ENCODE measurements at places on chromosomes 5 and 9.

GRCh38 chr5:173016598-173017046 lies 33.1 kb downstream of the ATP6V0E1 start:
- DNase-seq = no peak

- DNase-seq = no peak
Observed at GRCh38 chr5:108753877-108754276, 6.2 kb downstream of the FER start.

- DNase-seq = no peak
Observed at GRCh38 chr5:1241509-1242080, 16.4 kb downstream of the SLC6A18 start.

DNA sequence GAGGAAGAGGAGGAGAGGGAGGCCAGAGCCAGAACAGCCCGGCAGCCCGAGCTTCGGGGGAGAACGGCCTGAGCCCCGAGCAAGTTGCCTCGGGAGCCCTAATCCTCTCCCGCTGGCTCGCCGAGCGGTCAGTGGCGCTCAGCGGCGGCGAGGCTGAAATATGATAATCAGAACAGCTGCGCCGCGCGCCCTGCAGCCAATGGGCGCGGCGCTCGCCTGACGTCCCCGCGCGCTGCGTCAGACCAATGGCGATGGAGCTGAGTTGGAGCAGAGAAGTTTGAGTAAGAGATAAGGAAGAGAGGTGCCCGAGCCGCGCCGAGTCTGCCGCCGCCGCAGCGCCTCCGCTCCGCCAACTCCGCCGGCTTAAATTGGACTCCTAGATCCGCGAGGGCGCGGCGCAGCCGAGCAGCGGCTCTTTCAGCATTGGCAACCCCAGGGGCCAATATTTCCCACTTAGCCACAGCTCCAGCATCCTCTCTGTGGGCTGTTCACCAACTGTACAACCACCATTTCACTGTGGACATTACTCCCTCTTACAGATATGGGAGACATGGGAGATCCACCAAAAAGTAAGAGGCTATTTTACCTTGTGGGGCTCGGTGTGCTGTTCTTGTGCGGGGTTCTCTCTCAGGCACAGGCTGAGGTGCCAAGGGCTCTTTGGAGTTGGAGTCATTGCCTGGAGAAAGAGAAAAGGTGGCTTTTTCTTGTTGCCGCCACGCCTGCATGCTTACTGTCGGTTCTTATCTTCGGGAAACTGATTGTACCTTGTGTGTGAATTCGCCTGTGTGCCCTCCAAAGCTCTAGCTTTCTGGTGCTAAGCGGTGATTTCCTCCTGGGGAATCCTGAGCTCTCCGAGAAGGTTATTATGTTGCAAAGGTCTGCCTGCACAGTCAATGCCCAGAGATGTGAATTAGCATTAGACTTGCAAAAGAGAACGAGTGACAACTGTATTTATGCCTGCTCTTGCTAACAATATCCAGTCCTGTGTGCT lies at the start of gene ISL1:
Gene ISL1, plus strand, starts transcription at position 318 of the 991 bp plus-strand sequence. Its CDS starts 224 bp downstream, at position 542.
- peak; percentile 66 for DNase-seq

- no peak for DNase-seq
Observed at GRCh38 chr5:153404747-153405146, 85.7 kb upstream of the GRIA1 start.

DNA sequence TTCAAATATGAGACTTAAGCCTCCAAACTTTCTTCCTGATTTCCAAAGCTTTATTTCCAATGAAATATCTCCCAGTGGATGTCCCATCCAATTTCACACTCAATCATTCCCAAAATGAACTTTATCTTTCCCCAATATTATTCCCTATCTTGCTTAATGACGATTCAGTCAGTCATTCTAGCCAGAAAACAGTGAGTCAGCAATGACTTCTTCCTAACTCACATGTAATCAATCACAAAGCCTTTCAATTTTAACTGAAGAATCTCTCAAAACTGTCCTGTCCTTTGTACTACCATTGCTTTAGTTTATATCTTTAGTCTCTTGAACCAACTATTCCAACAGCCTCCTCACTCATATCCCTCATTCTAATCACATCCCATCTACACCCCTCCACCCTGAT lies 34.9 kb downstream of the NSA2 start:
- no peak for DNase-seq

DNA sequence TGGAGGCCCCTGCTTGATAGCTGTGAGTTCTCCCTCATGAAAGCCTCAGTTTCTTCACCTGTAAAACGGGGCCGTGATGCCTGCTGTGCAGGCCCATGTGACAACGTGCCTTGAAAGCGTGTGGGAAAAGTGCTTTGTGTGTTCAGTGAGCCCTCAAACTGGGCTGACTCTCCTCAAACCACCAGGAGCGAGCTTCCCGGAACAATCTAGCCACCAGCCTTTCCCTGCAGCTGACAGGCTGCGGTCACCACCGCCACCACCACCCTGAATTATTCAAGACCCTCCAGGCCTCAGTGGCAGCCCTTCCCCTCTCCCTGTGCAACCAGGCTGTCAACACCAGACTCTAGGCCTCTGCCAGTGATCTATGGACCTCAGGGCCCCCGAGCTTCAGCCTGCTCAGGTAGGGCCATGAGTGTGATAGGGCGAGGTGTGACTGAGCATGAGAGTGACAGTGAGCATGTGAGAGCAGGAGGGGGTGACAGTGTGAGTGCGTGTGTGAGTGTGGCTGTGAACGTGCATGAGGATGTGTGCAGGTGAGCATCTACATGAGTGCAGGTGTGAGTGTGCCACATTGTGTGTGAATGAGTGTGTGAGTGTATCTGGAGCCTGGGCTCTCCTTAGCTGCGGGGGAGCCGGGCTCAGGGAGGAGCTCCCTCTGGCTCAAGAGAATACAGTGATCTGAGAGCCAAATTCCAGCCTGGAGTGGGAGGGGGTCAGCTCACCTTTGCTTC lies 53.3 kb upstream of the PSD2 start:
- DNase-seq = peak; percentile 93

GRCh38 chr9:27468462-27469110 lies 55.5 kb upstream of the IFNK start:
- no peak for DNase-seq

DNA sequence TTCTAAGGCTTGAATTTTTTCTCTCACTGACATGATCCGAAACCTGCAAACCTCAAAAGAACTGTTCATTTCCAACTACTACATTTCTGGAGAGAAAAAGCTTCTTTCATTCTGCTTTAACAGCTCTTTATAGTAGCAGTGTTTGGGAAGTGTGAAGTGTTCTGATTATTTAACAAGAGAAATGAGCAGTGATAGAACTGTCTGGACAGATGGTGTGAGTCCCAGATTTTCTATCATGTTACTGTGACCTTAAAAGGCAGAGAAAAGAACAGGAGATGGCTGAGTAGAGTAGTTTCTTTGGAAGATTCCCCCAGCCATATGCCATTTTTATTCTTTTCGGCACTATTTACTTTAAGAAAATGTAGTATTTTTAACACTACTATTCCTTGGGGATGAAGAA lies 41.3 kb upstream of the TAL2 start:
- no peak for DNase-seq

- no peak for DNase-seq
Observed at GRCh38 chr9:92294297-92294676, 790 bp upstream of the IARS1 start.

- DNase-seq = no peak
Observed at GRCh38 chr5:144002876-144003275, 167.6 kb downstream of the YIPF5 start.

DNA sequence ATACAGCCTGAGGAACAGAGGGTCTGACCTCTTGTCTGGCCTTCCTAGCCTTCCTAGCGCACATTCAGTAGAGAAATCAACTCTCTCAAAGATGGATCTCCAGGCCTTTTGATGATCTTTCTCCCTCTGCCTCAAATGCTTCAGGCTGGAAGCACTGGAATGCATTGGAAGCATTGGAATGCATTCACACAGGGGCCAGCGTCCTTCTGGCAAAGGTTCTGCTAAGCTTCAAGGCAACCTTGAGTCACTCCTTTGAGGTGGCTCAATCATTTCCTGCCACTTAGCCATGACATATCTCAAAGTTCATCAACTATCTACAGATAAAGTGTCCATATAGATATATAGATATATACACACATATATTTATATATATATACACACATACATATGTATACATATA lies 42.9 kb downstream of the OR2K2 start:
- no peak for DNase-seq

DNA sequence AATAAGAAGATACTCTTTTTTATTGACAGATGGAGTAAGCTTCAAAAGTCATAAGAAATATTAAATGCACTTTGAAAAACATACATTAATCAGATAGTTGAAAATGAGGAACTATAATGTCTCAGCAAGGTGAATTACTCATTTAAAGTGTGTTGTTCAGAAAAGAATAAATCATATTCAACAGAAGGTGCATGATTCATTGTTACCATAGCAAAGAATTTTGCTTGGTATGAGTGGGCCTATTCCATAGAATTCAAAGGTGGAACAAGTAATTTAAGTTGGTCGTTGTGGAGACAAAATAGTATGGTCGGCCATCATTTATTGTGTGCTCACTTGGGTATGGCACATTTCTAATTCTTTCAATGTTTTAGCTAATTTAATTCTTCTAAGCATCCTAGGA lies 1920.2 kb upstream of the CDH9 start:
- no peak for DNase-seq

DNA sequence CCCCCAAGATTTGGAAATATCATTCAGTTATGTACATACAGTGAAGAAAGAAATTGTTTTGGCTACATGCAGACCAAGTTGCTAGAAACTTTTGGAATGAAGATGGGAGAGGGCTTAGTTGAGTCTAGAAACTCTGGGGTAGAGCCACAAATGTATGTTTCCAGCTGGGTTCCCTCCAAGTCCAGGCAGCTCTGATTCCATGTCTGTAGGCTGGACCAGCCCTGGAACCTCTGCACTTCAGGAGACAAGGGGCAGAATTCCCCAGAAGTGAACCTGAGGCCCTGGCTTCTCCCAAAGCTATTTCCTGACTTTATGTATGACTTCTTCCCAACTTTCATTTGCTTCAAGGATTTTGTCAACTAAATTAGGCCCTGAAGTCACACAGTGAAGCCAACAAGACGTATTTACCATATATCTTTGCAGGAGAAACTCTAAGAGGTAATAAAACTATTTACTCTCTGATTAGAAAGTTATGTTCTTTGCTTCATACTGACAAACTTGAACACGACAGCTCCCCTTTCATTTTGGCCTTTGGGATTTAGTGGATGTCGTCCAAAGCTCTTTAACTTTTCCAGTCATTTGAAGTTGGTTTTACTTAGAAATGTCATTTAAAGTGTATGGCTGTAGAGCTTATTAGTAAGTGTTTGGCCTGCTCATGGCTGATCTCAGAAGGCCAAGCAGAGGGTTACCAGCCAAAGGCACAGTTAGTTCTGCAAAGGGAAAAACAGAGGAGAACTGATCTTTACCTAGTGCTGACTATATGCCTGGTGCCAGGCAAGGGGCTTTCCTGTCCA lies 152.0 kb upstream of the SLC28A3 start:
- DNase-seq = no peak
